HS-5 (cell line): ENCODE measurements at places on chromosomes 5 and 9.

DNA sequence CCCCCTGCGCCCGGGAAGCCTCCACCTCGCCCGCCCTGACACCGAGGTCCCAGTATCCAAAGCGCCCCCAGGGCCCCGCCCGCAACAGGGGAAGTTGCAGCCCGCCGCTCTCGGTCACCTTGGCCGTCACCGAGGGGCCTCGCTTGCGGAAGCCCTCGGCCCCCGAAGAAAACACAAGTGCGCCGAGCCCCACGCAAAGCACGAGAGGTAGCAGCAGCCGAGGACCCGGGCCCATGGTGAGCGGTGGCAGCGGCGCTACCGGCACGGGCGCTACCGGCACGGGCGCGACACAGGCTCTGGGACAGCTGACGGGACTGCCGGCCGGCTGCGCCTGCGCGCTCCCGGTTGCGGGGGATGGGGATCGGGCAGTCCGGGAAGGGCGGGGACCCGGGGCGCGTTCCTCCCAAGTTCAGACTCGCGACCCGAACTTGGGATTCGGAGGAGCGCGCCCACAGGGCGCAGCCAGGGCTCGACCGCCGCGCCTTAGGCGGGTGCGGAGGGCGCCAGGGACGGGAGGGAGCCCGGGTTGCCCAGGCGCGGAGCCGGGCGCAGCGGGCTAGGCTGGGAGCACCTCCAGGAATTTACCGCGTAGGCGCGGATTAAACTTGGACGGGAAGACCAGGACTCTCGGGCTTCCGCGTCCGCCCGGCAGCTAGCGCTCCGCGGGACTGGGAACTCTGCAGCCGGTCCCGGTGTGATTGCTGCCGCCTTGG is at the start of gene PPIC:
Gene PPIC (minus strand): TSS at position 335 of the 713 bp plus-strand sequence. CDS start 100 bp downstream, at position 235.
- DNase-seq, result peak; percentile 56

DNA sequence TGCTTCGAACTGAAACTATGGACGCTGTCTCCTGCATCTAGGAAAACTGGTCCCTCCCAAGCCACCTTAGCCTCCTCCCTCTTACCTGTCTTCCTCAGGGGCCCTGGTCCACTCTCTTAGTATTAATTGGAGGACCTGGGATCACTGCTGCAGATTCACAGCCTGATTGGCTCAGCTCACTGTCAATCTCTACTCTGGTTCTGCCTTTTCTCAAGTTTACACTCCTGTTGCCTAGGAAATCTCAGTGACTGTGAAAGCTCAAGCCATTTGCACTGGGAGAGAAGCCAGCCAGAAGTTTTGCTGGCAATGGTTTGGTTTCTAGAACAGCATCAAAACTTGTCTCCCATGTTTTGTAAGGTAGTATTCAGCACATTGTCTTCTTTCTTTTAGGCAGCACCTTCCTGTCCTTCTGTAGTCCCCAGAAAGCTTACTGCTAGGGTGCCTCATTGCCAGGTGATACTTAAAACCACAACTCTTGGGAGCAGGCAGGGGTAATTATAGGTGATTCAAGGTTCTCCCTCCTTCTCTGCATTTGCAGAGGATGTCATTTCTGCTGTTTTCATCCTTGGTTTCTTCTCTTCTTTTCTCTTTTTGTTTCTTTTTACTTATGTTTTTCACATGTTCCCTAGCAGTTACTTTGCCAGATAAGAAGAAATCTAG is at the start of gene CAPSL:
Gene CAPSL (minus strand): TSS at position 55 of the 660 bp plus-strand sequence. CDS start 17,502 bp downstream, outside the sequence.
- peak; percentile 24 for DNase-seq

GRCh38 chr5:67809589-67809988 is 406.0 kb upstream of the PIK3R1 start:
- DNase-seq, result no peak

GRCh38 chr5:62283861-62284260 is 22.1 kb upstream of the KIF2A start:
- no peak for DNase-seq

DNA sequence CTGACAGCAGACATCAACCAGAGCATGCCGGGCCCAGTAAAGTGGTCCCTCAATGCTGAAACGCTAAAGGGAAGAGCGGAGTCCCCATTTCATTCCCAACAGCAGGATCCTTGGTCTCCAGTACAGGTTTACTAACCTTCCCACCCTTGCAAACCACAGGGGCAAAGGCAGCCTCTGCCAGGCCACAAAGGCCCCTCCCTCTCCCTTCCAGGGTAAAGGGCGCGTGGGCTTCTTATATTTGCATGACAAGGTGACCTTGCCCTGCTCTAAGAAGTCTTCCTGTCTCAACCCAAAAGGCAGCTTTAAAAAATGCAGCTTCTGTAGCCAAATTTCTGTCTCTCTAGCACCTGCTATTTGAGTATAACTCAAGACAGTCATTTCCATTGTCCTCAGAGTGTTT is 131.5 kb upstream of the PTCH1 start:
- no peak for DNase-seq

DNA sequence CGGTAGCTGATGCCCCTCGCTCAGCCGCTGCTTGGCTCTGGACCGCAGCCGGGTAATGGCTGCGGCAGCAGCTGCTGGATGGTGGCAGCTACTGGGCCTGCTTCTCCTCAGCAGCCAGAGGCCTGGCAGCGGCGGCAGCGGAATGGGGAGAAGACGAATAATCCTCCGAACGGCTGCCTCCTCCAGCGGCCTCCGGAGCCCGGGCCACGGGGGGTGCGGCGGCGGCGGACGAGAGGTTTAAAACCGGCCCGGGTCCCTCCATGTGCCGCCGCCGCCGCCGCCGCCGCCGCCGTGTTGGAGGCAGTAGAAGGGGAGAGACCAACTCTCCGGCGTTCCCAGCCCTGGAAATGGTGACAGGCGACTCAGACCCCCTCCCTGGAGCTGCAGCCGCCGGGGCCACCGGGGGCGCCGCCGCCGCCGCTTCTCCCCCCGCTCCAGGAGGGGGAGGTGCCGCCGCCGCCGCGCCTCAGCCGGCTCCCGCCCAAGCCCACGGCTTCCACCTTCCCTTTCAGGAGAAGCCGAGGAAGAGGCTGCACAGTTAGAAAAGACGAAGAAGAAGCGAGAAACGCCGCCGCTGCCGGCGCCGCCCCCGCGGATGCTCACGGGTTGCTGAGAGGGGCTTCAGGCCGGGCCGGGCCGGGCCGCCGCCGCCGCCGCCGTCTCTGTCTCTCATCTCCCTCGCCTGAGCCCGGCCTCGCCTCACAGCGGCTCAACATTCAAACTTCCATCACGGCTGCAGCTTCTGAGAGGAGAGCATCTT is 118.4 kb upstream of the PRSS3 start:
- DNase-seq, result no peak

DNA sequence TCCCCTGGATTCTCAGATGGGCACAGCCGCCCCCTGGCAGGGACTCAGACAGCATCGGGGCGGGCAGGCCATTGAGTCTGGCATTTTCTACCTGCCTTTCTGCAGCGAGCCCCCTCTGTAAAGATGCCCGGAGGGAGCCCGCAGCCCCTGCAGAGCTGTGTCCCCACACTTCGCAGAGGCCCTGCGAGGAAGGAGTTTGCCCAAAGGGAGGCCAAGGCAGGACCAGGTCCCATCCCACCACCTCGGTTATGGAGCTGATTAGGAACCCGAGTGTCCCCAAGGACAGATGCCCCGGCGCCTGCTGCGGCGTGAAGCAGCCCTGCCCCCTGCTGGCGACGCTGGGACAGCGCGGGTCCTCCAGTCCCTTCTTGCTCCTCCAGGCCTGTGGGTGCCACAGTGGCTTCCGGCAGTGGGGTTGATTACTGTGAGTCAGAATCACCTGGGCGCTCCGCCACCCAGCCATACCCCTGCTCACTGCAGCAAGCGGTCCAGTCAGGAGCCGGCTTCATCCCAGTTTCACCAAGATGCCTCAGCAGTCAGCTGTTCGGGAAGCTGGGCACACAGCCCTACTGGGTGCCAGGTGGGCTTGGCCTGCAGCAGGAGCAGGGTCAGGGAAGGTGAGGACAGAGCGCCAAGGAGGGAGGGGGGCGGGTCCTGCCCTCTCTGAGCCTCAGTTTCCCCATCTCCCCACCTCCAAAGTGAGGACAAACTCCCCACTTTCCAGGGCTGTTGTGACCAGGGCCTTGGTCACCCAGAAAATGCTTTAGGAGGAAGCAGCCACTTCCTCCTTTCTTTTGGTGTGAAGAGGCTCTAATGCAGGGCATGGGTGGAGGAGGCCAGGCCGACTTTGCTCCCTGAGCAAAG is 117.2 kb downstream of the RXRA start:
- peak; percentile 58 for DNase-seq

DNA sequence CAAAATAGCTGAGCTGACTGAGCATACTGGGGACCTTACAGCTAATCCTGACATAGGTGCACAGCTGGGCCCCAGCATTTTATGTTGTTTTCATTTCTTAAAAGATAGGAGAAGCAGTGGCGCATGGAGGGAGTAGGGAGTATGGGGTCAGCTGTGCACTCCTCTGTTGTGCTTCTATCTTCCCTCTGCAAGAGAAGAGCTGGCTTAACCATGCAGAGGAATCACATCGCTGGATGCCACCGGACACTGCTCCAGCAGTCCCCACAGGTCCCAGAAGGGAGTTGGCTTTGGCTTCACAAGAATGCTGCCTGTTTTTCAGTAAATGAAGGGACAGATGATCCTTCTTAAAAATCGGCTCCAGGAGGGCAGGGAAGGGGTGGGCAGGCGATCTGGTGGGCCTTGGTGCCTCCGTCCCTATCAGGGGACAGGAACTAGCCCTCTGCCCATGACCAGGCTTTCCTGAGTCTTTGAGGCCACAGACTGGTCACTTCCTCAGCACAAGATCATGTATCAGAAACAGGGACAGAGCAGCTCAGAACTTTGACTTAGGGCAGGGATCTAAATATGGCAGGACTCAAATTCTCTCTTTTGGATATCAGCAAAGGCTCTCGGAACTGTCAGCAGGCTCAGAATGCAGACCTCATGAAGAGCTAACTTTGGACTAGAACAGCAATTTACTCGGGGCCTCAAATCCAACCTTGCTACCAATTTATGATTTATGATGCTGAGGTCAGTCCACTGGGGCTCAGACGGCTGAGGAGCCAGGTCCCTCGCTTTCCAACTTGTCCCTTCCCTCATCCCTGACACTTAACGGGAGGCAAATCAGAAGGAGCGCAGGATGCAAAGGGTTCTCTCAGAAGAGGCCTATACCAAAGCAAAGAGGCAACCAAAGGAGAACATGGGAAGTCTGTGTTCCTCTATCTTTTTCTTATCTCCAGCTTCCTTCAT is 47.2 kb downstream of the MARCHF3 start:
- DNase-seq, result no peak

DNA sequence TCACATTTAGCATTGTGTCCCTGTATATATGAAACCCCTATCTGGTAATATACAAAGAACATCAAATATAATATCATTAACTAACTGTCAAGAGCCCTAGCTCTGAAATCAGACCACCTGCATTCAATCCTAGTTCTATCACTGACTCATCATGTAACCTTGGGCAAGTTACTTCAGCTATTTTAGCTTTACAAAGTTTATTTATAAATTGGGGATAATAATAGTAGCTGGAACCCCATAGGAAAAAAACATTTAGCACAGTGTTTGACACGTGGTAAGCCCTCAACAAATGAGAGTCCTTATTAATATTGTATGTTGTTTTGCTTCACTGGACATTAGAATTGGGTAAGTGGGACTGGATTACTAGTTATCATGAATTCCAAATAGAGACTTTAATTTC is 157.5 kb downstream of the EBF1 start:
- DNase-seq, result no peak

GRCh38 chr9:72930828-72931227 is 22.0 kb downstream of the ALDH1A1 start:
- DNase-seq, result no peak
